ENCODE measurements at places on chromosomes 3 and 15.

DNA sequence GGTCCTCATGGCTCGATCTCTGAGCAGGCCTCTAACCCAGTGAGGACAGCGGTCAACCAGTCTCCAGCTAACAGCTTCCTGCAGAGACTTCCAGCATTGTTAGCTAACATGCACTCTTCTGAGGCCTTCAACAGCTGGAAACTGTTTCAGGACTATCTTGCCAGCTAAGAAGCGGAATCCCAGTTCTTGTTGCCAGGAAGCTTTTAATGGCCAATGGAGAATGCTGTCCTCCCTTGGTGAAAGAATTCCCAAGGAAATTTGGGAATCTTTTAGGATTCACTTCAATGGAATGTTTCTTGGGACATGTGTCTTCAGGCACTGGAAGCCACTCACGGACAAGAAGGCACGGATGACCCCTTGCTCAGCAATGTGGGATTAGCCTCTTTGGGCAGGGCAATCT, 91.7 kb downstream of the CEMIP start:
- no peak for DNase-seq

- DNase-seq = no peak
These were observed 12.1 kb upstream of the POU1F1 start for GRCh38 chr3:87288446-87288845.

DNA sequence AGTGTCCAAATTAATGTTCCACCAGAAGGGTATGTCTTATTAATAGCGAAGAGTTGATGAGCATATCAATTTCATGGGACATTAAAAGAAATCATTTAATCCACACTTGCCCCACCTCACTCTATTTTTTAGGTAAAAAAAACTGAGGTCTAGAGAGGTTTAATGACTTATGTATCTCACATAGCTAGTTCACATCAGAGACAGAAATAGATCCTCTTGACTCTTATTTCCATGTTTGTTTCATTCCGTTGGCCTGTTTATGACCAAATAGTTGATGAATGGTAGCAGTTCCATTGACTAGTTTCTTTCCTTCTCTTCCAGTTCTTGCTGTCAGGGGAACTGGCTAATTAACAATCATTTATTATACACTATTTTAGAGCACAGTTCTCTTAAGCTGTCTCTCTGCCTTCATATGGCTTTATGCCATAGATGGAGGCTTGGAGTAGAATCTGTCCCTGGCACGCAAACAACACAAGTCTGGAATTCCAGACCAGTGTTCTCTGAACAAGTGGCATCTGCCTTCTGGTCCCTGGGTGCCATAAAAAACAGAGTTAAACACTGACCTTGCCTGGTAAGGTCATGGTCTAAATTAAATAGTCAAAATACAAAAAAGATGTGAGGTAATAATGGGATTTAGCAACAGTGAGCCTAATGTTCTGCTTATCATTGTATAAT, 220.0 kb upstream of the CGNL1 start:
- no peak for DNase-seq

- DNase-seq = no peak
These were observed 60.6 kb upstream of the GYG1 start for GRCh38 chr3:148930752-148931151.
